ENCODE measurements at places on chromosomes 16 and 17.

GRCh38 chr17:49509588-49509917, 14.5 kb downstream of the NGFR start:
- DNase-seq: no peak

- no peak for DNase-seq
Measured at GRCh38 chr17:1769822-1770477, 8.1 kb downstream of the SERPINF1 start.

DNA sequence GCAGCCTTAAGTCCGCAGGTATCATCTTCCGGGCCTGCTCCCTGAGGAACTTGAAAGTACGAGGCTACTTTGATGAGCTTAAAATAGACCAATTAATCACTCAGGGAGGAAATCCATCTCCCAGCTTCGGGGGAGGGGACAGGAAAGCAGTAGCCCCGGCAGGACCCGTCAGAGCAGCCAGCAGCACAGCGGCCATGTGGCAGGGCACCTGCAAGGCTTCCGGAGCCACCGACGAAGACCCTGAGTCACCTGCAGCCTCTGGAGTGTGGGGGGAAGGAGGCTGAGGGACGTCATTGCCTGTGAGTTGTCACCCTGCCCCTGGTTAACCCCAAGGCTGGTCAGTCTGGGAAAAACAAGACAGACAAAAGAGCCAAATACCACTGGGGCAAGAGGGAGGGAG, 4.4 kb upstream of the CYB561 start:
- DNase-seq: no peak

GRCh38 chr17:16304830-16305229, 48.4 kb downstream of the CENPV start:
- no peak for DNase-seq

- DNase-seq: no peak
Measured at GRCh38 chr17:68532826-68533225, 20.6 kb downstream of the PRKAR1A start.

- no peak for DNase-seq
Measured at GRCh38 chr16:75754141-75754540, 27.9 kb upstream of the CPHXL start.

GRCh38 chr16:60459463-60459862, 1576.8 kb downstream of the CDH8 start:
- no peak for DNase-seq

- DNase-seq: no peak
Measured at GRCh38 chr17:29699283-29699682, 76.6 kb upstream of the CORO6 start.

DNA sequence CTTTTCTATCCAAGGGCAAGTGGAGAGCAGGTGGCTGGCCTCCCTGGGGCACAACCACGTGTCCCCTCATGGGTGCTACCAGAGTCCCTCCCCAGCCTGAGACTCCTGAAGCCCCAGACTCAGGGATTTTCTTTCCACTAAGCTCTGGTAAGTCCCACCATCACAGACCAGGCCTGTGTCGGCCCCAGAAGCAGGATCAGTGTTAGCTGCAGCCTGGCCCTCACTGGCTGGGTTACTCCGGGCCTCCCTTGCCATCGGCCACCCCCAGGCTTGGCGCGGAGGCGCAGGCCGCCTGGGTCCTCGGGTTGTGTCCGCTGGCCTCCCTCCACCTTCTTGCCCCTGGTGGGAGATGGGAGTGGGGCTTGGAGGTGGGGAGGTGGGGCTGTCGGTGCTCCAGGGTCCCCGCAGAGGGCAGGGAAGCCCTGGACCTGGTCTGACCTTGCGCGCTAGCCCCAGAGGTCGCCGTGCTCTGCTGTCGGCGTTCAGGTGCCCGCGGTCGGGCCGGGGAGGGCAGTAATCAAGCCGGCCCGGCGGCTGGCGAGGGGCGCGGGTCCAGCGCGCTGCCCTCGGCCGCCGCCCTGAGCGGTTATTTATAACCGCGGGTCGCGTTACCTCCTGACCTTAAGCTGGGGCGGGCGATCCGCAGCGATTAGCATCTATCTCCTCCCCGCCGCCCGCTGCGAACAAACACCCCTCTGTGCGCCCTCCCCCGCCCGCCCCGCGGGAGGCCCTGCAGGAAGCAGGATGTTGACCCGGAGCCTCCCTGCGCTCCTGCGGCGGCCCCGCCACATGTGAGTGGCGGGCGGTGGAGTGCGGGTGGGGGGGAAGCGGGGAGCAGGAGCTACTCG, 78.1 kb upstream of the TOB1 start:
- peak; percentile 79 for DNase-seq

GRCh38 chr17:76585649-76586593, at the start of gene ST6GALNAC2:
TSS of gene ST6GALNAC2 (minus strand) at chr17:76585860. CDS start at chr17:76585808, 52 bp downstream.
- DNase-seq: no peak

DNA sequence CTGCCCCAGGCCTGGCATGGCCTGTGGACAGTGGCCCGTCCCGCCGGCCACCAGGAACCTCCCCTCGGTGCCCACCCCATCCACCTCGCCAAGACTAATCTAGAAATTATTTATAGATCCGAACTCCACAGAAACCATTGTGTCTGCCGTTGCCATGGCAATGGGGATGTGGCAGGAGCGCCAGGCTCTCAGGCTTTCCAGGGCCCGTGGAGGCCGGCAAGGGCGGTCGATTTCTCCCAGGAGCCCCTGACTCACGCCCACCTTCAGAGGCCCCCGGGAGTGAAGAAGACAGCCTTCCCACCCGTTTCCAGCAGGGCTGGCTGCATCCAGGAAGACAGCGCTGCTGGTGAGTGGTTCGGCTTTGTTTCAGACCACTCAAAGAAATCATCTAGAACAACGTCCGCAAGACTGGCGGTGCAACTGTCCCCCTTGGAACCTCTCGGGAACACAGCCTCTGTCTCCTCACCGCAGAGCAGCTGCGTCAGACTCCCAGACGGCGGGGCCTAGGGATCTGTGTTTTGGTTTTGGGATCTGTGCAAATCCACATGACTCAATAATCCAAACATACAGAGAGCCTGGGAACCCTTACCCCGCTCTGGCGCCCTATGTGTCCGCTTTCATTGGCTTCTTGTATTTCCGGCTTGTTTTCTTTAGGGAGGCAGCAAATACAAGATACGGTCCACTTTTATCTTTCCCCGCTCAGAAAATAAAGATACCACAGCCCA, 48.5 kb upstream of the ZCCHC14 start:
- DNase-seq: no peak

GRCh38 chr17:65202844-65203571, 65.8 kb downstream of the RGS9 start:
- DNase-seq: no peak

- no peak for DNase-seq
Measured at GRCh38 chr16:24815021-24815420, 30.7 kb upstream of the SLC5A11 start.

GRCh38 chr16:47905771-47906170, 250.0 kb downstream of the ABCC12 start:
- no peak for DNase-seq

DNA sequence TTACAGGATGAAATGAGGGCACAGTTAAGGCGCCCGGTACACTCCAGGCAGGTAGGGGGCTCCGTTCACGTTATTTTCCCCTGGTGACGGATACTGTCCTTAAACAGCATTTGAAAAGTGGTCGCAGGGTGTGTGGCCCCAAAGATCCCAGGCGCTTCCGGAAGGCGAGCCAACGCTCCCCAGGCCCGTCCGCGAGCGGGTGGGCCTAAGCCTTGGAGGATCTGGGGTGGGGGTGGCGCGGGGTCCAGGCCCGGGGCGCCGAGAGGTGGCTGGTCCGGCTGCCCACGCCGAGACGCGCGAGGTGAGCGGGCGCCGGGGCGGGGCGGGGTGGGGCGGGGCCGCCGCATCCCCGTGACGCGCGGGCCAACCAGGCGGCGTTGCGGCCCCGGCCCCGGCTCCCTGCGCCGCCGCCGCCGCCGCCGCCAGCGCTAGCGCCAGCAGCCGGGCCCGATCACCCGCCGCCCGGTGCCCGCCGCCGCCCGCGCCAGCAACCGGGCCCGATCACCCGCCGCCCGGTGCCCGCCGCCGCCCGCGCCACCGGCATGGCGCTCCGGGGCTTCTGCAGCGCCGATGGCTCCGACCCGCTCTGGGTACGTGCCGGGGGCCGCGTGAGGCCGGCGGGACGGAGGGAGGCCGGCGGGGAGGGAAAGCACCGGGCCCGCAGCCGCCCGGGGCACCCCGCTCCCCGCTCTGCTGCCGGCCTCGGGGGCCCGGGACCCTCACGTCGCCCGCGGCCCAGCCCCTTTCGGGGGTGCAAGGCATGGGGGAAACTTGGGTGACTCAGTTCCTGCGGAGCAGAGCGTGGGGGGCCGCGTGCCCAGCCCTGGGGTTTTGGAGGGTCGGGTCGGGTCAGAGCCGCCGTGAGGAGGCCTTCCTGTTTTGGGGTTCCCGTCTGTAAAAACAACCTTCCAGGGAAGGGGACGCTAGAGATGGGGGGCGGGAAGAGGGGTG, at the start of gene ABCC1:
ABCC1 (plus strand) TSS at position 407 of the 951 bp plus-strand sequence; CDS start at position 543, 136 bp downstream.
- peak; percentile 69 for DNase-seq

DNA sequence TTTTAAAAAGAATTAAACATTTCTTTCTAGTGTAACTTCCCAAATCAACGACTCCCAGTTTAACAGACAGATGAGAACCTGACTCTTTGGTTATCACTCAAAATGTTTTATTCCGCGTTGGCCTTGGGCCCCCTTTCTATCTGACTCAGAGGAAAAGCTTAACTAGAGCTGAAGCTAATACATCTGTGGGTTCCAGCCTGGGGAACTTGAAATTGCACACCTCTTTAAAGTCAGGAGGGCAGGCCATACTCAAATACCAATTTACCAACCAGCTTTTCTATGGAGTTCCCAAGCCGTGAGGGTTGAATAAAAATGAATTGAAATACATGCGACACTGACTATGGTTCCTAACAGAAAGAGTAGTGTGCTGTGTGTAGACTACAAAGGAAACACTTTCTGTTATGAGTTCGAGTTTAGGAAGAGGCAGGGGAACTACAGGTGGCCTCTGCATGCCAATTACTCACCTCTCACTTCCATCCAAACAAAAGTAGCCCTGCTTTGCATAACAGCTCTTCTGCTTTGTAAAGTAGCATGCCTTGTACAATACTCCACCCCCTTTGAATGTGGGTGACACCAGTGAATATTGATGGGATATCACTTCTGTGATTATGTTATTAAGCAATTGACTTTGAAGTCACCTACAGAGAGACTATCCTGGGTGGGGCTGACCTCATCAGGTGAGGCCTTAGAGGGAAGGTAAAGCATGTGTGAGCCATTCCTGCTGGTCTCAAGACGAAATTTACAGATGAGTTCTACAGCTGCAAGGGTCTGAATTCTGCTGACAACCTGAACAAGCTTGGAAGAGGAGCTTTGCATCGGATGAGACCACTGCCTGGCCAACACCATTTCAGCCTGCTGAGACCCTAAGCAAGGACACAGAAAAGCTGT, 92.1 kb downstream of the WDR59 start:
- DNase-seq: no peak

- DNase-seq: no peak
Measured at GRCh38 chr17:57276621-57277020, 20.3 kb downstream of the MSI2 start.

Measured in naive thymus-derived CD4-positive, alpha-beta T cell (primary cell).